ENCODE measurements at places on chromosomes 1 and 21. TPM values are rescaled to one million over a fixed set of nuclear protein-coding genes. Genes with fewer than 3 reads are reported as not detected.

- no peak overlapping the region for H3K4me3 ChIP-seq
- DNase-seq, result no peak
- no peaks in the 10 kb centered on the region for H3K4me1 ChIP-seq
- no peak overlapping the region for H3K27ac ChIP-seq
- no peaks in the 10 kb centered on the region for H3K27me3 ChIP-seq
- H3K36me3 ChIP-seq, result no peaks in the 10 kb centered on the region
These were observed 419.0 kb upstream of the LRRC7 start for GRCh38 chr1:69148731-69149130.

- H3K36me3 ChIP-seq, result no peaks in the 10 kb centered on the region
- H3K27me3 ChIP-seq, result no peaks in the 10 kb centered on the region
- no peak overlapping the region for H3K27ac ChIP-seq
- H3K4me1 ChIP-seq, result peaks cover 7% of the 10 kb centered on the region
These were observed 191.8 kb upstream of the SAMSN1 start for GRCh38 chr21:14737922-14738321.

- H3K36me3 ChIP-seq, result no peaks in the 10 kb centered on the region
- no peak overlapping the region for H3K4me3 ChIP-seq
- no peaks in the 10 kb centered on the region for H3K4me1 ChIP-seq
- no peak overlapping the region for H3K27ac ChIP-seq
- no peaks in the 10 kb centered on the region for H3K27me3 ChIP-seq
These were observed 477.2 kb upstream of the CAMK1G start for GRCh38 chr1:209106237-209106741.

GRCh38 chr1:167364826-167365225 is 144.1 kb downstream of the POU2F1 start:
- no peak overlapping the region for H3K4me3 ChIP-seq
- no peak overlapping the region for H3K27ac ChIP-seq
- H3K27me3 ChIP-seq, result no peaks in the 10 kb centered on the region

DNA sequence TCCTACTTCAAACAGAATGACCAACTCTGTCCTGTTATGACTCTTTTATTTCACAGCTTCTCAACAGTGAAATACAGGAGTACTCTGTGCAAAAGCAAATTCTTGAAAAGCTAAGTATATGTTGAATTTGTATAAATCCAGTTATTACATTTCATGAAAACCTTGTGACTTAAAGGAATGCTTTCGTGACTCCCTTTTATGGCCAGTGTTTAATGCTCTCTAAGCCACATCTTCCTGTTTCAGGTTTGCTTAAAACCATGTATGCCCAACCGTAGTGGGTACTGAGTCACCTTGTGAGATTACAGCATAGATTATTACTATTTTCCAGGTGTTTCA is 40.2 kb upstream of the KIF1B start:
- no peaks in the 10 kb centered on the region for H3K27me3 ChIP-seq
- no peaks in the 10 kb centered on the region for H3K4me1 ChIP-seq
- DNase-seq, result no peak
- peak overlapping the region; percentile 28 for H3K27ac ChIP-seq

DNA sequence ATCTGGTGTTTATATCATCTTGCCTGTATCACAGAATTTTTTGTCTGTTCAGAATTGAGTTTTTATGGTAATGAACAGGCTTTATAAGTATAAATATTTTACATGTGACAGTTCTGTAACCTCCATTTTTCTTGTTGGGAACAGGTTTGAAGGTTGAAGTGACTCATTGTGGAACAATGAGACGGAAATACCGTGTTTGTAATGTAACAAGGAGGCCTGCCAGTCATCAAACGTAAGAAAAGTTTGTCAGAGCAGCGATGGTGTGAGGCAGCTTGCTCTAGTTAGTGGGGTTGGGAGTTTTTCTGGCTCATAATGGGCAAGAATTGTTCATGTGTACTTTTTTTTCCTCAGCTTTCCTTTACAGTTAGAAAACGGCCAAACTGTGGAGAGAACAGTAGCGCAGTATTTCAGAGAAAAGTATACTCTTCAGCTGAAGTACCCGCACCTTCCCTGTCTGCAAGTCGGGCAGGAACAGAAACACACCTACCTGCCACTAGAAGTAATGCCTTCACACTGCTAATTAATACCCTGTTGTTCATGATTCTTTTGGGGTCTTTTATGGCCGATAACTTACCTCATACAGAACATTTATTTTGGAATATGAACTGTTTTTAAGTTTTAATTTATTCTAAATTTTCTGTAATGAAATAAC is 75.2 kb upstream of the TEKT2 start:
- DNase-seq, result no peak
- H3K36me3 ChIP-seq, result peaks cover 49% of the 10 kb centered on the region
- no peak overlapping the region for H3K4me3 ChIP-seq
- no peaks in the 10 kb centered on the region for H3K27me3 ChIP-seq
- peak overlapping the region; percentile 34 for H3K27ac ChIP-seq
- H3K4me1 ChIP-seq, result no peaks in the 10 kb centered on the region

DNA sequence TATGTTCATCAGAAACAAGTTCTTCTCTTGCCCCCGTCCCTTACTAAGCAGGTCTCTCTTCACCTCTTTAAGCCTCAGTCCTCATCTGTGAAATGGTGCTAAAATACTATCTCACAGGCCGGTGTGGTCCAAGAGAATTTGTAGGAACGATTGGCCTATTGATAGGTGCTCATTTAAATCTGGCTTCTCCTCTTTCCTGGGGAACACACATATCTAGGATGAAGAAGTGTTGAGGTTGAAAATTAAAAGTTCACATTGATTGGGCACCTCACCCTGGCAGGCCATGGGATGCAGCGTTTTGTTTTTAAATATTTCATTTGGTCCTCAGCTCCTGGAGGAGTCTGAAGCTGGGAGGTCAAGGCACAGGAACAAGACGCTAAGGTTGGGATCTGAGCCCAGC is 8.9 kb upstream of the TAS1R2 start:
- peaks cover 17% of the 10 kb centered on the region for H3K27me3 ChIP-seq
- peaks cover 16% of the 10 kb centered on the region for H3K36me3 ChIP-seq

- no peaks in the 10 kb centered on the region for H3K36me3 ChIP-seq
- no peaks in the 10 kb centered on the region for H3K27me3 ChIP-seq
- no peak overlapping the region for H3K27ac ChIP-seq
- DNase-seq, result no peak
- no peak overlapping the region for H3K4me3 ChIP-seq
These were observed 142.4 kb downstream of the ZP4 start for GRCh38 chr1:237748171-237748960.

DNA sequence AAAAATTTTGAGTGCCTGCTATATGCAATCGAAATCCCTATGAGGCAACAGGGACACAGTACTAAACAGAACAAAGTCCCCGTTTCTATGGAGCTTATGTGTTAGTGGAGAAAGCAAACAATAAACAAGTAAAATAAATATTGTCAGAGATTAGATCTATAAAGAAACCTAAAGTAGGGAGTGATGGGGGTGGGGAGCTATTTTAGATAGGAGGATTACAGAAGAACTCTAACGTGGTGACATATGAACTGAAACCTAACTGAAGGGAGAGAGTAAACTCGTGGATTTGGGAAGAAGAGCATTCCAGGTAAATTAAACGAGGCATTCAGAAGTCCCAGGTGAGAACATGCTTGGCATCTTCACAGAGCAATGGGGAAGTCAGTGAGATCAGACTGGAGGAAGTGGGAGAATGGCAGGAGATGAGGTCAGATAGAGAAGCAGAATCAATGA is 154.5 kb downstream of the DENND1B start:
- H3K27me3 ChIP-seq, result no peaks in the 10 kb centered on the region
- no peak overlapping the region for H3K27ac ChIP-seq
- no peak overlapping the region for H3K4me3 ChIP-seq
- no peak for DNase-seq

DNA sequence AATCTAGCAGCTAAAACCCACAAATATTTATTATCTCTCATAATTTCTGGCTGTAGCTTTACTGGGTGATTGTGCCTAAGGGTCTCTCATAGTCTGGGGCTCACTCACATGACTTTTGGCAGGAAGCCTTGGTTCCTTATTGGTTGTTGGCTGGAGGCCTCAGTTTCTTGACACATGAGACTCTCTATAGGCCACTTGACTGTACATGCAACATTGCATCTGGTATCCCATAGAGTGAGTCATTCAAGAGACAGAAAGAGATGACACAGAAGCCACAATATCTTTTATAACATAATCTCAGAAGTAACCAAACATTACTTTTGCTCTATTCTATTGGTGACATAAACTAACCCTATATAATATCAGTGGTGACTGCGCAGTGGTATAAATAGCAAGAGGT is 128.5 kb upstream of the HNRNPU start:
- H3K4me3 ChIP-seq, result no peak overlapping the region
- DNase-seq, result no peak
- no peaks in the 10 kb centered on the region for H3K27me3 ChIP-seq
- H3K27ac ChIP-seq, result no peak overlapping the region
- no peaks in the 10 kb centered on the region for H3K4me1 ChIP-seq

- peak overlapping the region; percentile 83 for H3K4me3 ChIP-seq
- H3K4me1 ChIP-seq, result peaks cover 46% of the 10 kb centered on the region
These were observed 739 bp downstream of the SMG5 start for GRCh38 chr1:156281693-156282478.

GRCh38 chr1:116353155-116353554 is 19.9 kb upstream of the ATP1A1 start:
- H3K4me1 ChIP-seq, result no peaks in the 10 kb centered on the region
- no peaks in the 10 kb centered on the region for H3K27me3 ChIP-seq
- no peaks in the 10 kb centered on the region for H3K36me3 ChIP-seq
- no peak overlapping the region for H3K4me3 ChIP-seq

The PLA2G2F gene
- not detected for total RNA-seq

The PEAR1 gene
- 12.3 TPM for total RNA-seq

The DNAH14 gene
- 14.2 TPM for total RNA-seq

All from left lung (tissue), 14 donors.